ENCODE measurements at places on chromosomes 16 and 17.
A peak's percentile ranks its signal among the peaks of the same experiment; 100 is the strongest.

DNA sequence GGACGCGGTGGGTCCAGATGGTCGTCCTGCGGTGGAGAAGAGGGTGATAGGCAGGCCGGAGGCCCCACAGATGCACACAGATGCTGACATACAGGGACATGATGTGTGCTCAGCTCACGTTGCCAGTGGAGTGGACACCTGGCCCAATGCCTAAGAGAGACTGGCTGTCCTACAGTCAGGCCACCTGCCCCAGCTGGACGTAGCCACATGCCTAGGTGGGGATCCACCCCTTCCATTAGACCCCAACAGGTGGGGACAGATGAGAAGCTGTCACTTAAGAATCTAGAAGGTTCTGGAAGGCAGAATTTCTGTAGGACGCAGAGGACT lies 117.6 kb upstream of the ZNF750 start:
- H3K4me1 ChIP-seq, result no peaks in the 10 kb centered on the region
- H3K4me3 ChIP-seq, result no peak overlapping the region
- H3K27ac ChIP-seq, result no peak overlapping the region
- no peaks in the 10 kb centered on the region for H3K27me3 ChIP-seq
- peaks cover 16% of the 10 kb centered on the region for H3K36me3 ChIP-seq
- DNase-seq, result no peak

DNA sequence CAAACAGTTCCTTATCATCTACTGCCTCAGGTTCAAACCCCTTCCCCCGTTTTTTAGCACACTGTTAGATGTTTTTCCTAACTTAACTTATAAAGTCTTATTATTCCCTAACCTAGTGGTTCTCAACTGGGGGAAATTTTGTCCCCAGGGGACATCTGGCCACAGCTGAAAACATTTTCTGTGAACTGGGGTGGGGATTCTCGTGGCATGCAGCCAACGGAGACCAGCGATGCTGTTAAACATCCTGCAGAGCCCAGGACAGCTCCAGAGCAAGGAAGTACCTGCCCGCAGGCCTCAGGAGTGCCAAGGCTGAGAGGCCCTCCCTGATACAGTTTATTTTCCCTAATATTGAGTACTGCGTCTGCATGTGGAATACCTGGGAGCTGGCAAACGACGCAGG lies 24.3 kb downstream of the ZCCHC14 start:
- DNase-seq, result no peak
- H3K27me3 ChIP-seq, result no peaks in the 10 kb centered on the region
- no peak overlapping the region for H3K27ac ChIP-seq
- peaks cover 18% of the 10 kb centered on the region for H3K4me1 ChIP-seq

GRCh38 chr17:16286009-16286946 lies 67.0 kb downstream of the CENPV start:
- H3K4me3 ChIP-seq, result peak overlapping the region; percentile 79
- H3K36me3 ChIP-seq, result no peaks in the 10 kb centered on the region
- DNase-seq, result peak; percentile 51
- peak overlapping the region; percentile 99 for H3K27ac ChIP-seq
- H3K27me3 ChIP-seq, result no peaks in the 10 kb centered on the region
- H3K4me1 ChIP-seq, result peaks cover 48% of the 10 kb centered on the region

DNA sequence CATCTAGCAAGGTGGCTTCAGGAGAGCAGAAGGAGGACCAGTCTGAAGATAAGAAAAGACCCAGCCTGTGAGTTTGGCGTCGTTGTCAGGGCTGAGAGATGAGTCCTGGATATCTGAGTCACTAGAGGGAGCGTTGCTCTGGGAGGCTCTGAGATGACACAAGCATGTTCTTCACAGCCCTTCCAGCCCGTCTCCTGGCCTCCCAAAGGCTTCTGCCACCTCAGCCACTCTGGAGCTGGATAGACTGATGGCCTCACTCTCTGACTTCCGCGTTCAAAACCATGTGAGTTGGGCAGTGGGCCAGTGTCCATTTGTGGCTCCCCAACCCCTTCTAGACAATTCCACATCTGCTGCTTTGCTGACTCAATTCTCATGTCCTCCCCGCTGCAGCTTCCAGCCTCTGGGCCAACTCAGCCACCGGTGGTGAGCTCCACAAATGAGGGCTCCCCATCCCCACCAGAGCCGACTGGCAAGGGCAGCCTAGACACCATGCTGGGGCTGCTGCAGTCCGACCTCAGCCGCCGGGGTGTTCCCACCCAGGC lies 2.3 kb downstream of the TGFB1I1 start:
- H3K36me3 ChIP-seq, result no peaks in the 10 kb centered on the region
- H3K27me3 ChIP-seq, result no peaks in the 10 kb centered on the region
- peak overlapping the region; percentile 80 for H3K4me3 ChIP-seq
- peaks cover 31% of the 10 kb centered on the region for H3K4me1 ChIP-seq
- DNase-seq, result no peak
- no peak overlapping the region for H3K27ac ChIP-seq

GRCh38 chr17:39631403-39631802 lies 4.7 kb downstream of the PPP1R1B start:
- H3K4me1 ChIP-seq, result peaks cover 27% of the 10 kb centered on the region
- no peak overlapping the region for H3K27ac ChIP-seq
- H3K36me3 ChIP-seq, result peaks cover 3% of the 10 kb centered on the region

GRCh38 chr17:28385406-28385805 lies 13.9 kb downstream of the SARM1 start:
- H3K27me3 ChIP-seq, result peaks cover 57% of the 10 kb centered on the region
- H3K4me3 ChIP-seq, result peak overlapping the region; percentile 81
- H3K36me3 ChIP-seq, result peaks cover 2% of the 10 kb centered on the region

Data from naive B cell (primary cell).